ENCODE measurements at places on chromosomes 5 and 9.
A peak's percentile ranks its signal among the peaks of the same experiment; 100 is the strongest.

- DNase-seq, result no peak
Observed at GRCh38 chr9:122382901-122383850, 12.4 kb downstream of the PTGS1 start.

DNA sequence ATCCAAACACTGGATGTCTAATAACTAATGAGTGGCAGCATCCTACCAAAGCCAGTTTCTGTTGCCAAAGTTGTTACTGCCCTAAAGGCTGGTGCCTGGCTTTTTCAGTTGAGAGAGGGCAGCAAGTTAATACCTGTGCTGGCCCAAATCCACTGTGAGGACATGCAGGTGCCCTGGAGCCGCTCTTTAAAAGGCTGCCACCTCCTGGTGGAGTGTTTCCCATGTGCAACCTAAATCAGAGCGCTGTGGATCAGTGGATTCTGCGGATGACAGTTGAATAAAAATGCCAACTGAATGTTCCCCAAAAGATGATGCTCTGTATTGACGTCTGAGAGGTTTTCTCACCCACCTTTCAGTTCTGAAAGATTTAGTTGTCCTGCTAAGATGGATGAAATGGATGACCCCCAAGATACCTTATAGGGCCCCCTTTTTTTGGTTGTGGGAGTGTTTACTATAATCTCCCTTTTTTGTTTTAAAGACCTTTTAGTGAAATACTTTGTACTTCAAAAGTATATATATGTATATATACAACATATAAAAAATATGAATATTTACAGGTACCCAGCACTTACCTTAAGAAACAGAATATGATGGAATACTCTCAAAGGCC, 146.4 kb downstream of the EGFLAM start:
- DNase-seq, result no peak

DNA sequence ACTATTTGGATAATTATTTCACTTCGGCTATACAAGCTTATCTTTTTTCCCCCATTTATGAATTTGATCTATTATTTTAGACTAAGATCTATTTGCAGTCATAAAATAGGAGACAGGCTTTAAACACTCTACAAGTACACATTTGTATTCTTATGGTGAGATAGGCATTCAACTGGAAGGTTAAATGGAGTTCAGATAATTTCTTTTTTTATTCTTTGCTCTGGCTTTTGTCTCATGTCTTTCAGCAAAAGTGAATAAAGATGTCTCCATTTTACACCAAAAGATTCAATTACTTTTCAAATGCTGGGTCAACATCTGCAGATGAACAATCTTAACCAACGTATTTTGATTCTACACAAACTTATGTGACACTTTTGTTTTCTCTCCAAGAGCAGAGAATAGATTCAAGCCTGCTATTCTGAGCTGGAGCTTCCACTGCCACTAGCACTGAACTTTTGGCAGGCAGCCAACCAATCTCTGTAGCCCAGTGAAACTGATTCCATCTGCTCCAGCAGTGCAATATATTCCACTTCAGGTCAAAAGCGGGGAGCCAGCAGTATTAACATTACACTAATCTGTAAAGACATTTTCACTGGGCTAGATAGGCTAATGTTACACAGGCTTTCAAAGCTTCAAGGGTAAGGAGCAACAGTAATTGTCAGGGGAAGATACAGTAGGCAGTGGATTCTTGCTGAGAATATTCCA, 452.0 kb upstream of the ZNF608 start:
- no peak for DNase-seq

- peak; percentile 47 for DNase-seq
Observed at GRCh38 chr9:72271613-72272478, 93.2 kb downstream of the ZFAND5 start.

DNA sequence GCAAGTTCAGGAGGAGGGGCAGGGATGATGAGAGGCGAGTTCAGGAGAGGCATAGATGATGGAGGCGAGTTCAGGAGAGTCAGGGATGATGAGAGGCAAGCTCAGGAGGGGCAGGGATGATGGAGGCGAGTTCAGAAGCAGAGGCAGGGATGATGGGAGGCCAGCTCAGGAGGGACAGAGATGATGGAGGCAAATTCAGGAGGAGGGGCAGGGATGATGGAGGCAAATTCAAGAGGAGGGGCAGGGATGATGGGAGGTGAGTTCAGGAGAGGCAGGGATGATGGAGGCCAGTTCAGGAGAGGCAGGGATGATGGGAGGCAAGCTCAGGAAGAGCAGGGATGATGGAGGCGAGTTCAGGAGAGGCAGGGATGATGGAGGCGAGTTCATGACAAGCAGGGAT, 17.8 kb upstream of the SPOCK1 start:
- no peak for DNase-seq

GRCh38 chr5:129909225-129909624, 5.0 kb downstream of the CHSY3 start:
- DNase-seq, result no peak

GRCh38 chr9:2419347-2419746, 202.2 kb upstream of the VLDLR start:
- DNase-seq, result no peak

DNA sequence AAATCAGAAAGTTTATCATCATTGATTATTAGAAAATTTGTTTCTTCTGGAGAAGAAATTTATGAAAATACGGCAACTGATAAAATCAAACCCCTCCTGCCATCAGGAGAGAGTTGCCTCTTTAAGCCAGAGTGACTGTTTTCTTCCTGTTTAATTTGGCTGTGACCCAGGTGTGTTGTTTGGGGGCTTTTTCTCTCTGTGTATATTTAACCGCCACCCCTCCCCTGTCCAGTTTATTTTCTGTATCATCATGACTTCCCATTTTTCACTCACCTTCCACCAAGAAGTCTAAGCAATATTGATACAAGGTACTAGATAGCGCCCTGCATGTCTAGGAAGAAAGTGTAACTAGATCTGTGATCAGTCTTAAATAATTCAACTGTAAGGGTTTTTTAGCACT, 50.1 kb downstream of the FAM78A start:
- no peak for DNase-seq

DNA sequence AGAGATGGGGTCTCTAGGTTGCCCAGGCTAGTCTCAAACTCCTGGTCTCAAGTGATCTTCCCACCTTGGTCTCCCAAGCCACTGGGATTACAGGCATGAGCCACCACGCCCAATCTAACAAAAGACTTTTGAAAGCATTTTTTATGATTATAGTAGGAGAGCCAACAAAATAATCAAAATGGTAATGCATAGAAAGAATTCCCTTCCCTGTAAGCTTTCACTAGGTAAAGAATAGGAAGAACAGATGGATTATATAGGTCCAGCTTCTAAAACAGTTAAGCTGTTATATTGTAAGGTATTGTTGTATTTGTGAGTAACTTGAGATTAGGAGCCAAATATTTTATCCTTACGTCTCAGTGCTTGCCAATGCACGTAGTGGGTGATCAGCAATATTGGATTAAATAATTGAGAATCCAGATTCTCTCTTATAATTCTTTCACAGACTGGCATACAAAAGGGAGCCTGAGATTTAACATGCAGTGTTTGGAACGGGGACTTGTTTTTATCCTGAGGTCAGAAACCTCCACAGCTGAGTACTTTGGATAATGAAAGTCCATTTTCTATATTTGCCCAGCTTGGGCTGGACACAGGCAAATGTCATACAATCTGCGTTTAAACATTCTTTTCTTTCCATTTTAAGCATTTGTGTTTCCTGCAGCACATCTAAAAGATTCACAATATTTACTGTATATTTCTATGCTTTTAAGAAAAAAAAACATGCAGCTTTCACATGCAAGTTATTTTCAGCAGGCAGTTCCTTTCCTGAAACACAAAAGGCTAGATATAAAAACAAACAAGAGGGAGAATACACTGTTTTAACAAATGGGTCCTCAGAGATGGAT, 238.4 kb downstream of the ARRDC3 start:
- DNase-seq, result no peak

All from GM19239 (cell line).